ENCODE measurements at places on chromosomes 6 and 20. TPM values are rescaled to one million over a fixed set of nuclear protein-coding genes. Genes with fewer than 3 reads are reported as not detected.

Gene LIN28B
- not detected for total RNA-seq

Gene FOXS1
- total RNA-seq: not detected

Gene CST7
- total RNA-seq: not detected

Gene CENPW
- total RNA-seq: 17.8 TPM

Gene F13A1
- total RNA-seq: 7.6 TPM

Gene OR12D2
- not detected for total RNA-seq

Gene IMPG1
- total RNA-seq: not detected

Gene SLC44A4
- total RNA-seq: not detected

Gene MRAP2
- 0.51 TPM for total RNA-seq

Gene MOCS1
- total RNA-seq: 13.9 TPM

Gene SLC17A3
- not detected for total RNA-seq

Gene C20orf96
- total RNA-seq: 2.8 TPM

Gene NANP
- total RNA-seq: 8.6 TPM

Gene CYP24A1
- 0.51 TPM for total RNA-seq

Gene SLC22A1
- 0.19 TPM for total RNA-seq

Gene ACTL10
- 0.96 TPM for total RNA-seq

Gene KIF13A
- total RNA-seq: 32.5 TPM

Gene PDRG1
- total RNA-seq: 8.0 TPM

Gene CD24
- total RNA-seq: 21.5 TPM

Gene BPI
- total RNA-seq: not detected

Gene TMEM200A
- total RNA-seq: 0.32 TPM

Gene SCAF8
- total RNA-seq: 25.8 TPM

Gene TINAG
- 0.29 TPM for total RNA-seq

Gene GTSF1L
- total RNA-seq: not detected

Gene POM121L2
- not detected for total RNA-seq

Gene FGD2
- not detected for total RNA-seq

Gene SRSF12
- not detected for total RNA-seq

All from LHCN-M2 (cell line).